Ecto neural progenitor cell (in vitro differentiated cells): ENCODE measurements at places on chromosomes 12 and 14.
A peak's percentile ranks its signal among the peaks of the same experiment; 100 is the strongest.

GRCh38 chr14:58145936-58146335 lies 6.1 kb downstream of the ARMH4 start:
- DNase-seq, result no peak

- DNase-seq, result no peak
Observed at GRCh38 chr12:47400266-47400665, 305.6 kb downstream of the RPAP3 start.

GRCh38 chr14:100824901-100825712 lies 811 bp upstream of the MEG3 start:
- no peak for DNase-seq

DNA sequence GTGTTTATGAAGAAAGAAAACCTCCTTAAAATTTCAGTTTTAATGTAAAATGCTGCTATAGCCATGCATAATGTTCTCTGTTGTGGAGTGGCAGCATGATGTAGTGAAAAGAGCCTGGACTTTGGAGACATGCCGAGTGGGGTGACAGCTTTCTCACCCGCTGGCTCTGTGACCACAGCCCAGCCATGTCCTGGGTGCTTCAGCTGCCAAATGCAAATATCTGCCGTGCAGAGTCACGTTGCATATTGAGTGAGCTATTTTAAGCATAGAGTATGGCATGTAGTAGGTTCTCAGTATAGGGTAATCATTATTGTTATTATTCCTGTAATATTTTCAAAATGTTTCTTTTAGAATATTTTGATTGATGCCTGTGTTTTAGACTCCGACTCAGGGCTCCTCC lies 15.5 kb upstream of the TCTN2 start:
- no peak for DNase-seq

- DNase-seq, result peak; percentile 47
Observed at GRCh38 chr14:73752297-73752992, 38.3 kb upstream of the PNMA1 start.

GRCh38 chr12:98291828-98292227 lies 223.6 kb upstream of the TMPO start:
- no peak for DNase-seq

DNA sequence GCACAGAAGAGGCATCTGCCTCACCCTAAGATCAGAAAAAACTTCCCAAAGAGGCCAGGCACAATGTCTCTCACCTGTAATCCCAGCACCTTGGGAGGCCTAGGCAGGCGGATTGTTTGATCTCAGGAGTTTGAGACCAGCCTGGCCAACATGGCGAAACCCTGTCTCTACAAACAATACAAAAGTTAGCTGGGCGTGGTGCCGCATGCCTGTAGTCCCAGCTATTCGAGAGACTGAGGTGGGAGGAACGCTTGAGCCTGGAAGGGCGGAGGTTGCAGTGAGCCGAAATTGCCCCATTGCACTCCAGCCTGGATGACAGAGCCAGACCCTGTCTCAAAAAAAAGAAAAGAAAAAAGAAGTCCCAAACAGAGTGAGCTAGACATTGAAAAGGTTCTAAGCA lies 4.5 kb downstream of the ZBTB1 start:
- DNase-seq, result no peak

DNA sequence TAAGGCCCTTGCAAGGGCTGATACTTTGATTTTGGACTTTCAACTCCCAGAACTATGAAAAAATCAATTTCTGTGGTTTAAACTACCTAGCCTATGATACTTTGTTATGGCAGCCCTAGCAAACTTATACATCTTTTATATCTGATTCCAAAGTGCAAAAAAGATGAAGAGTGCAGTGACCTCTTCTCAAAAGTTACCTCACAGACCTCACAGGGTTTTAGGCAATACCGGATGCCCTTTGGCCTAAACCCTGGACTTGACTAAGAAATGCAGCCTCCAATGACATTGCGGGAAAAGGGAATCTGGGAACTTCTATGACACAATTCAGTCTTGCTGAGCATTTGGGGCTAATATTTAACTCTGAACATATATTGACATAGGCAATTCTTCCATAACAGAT lies 63.3 kb downstream of the IGF1 start:
- DNase-seq, result no peak

DNA sequence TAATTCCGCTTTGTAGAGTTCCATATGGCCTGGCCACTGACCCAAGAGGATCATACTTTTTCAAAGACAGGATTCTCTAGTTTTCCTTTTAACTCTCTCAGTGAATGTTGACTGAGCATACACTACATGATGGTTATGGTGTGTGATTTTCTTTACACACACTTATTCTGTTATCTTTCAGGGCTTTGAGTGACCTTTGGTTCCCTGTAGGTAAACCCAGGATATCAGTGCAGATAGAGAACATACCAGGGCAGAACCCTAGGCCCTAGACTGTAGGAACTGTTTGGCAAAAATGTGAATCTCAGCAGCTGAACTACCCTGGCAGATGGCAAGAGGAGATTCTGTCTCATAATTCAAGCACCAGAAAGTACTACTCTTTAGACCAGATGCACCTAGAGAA lies 159.6 kb downstream of the KCNA5 start:
- no peak for DNase-seq

GRCh38 chr12:120481022-120481767 lies 11.6 kb upstream of the SRSF9 start:
- no peak for DNase-seq

DNA sequence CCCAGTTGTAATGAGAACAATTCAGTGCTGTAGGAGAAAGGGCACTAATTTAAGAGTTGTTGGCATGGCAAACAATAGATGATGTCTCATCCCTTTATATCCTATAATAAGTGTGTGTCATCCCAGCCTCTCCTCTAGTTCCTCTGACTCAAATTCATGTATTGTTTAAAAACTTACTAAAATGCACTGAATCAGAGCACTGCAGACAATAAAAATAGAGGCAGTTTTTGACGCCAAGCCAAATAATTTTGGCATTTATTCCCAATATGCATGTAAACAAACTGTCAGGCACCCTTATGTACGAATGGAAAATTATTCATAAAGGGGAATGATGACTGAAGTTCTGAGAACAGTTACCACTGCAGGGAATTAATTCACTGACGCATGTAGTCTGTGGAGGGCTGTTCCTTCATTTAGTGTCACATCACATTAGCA lies 57.9 kb upstream of the TMX1 start:
- DNase-seq, result no peak

GRCh38 chr14:91113829-91114078 lies at the start of gene DGLUCY:
Gene DGLUCY, plus strand, starts transcription at chr14:91114073. Its CDS starts 46,222 bp downstream, at chr14:91160295.
- no peak for DNase-seq

GRCh38 chr12:28963554-28963953 lies 185.5 kb upstream of the FAR2 start:
- no peak for DNase-seq

DNA sequence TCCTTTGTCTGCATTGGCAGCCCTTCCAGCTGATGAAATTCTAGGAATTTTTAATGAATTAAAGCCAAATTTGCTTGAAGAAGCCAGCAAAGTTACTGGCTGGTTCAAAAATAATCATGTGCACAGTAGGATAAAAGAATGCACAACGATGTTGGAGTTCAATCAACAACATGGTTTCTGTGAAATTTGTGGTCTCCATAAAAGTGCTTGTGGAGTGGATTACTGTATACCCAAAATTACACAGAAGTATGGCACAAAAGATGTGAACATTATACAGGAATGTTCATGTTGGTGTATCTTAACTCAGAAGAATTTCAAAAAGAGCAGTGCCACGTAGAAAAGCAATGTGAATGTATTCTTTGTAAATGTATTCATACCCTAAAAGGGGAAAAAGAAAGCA lies 105.0 kb upstream of the METAP2 start:
- DNase-seq, result no peak
